ENCODE measurements at places on chromosomes 1 and 21.

DNA sequence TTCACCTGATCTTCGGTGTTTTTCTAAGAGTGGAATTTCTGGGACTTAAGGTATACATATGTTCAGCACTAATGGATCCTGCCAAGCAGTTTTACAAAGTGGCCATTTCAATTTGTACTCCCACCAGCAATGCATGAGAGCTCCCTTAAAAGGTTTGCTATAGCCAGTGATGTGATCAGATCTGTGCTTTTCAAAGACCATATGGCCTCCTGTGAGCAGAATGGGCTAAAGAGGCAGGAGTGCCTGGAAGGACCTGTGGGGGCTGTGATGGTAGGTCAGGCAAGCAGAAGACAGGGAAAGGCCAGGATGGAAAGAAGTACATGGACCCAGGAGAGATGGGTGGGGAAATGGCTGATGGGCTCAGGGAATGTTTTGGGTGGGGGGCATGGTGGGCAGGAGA, 252.7 kb downstream of the DISC1 start:
- DNase-seq, result no peak

DNA sequence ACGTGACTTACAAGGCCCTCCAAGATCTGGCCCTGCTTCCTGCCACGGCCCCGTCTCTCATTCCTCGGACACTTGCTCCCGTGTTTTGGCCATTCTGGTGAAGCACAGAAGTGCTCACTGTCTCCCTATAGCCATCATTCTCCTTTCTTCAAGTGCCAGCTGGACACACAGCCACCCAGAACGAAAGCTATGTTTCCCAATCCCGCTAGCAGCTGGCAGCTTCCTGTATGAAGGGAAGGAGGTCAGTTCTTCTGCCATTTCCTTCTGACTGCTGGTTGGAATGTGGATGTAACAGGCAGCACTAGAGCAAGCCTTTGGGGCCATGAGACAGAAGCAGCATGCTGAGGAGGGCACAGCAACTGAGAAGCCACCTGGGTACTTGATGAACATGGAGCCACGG, 82.8 kb downstream of the TGFBR3 start:
- DNase-seq, result no peak

GRCh38 chr1:111906816-111907215, 82.7 kb downstream of the KCND3 start:
- no peak for DNase-seq

GRCh38 chr1:22494144-22494543, 42.5 kb downstream of the ZBTB40 start:
- no peak for DNase-seq

GRCh38 chr1:183628537-183628936, 7.0 kb downstream of the ARPC5 start:
- no peak for DNase-seq

- no peak for DNase-seq
Observed at GRCh38 chr1:117094841-117095604, 26.5 kb downstream of the TRIM45 start.

DNA sequence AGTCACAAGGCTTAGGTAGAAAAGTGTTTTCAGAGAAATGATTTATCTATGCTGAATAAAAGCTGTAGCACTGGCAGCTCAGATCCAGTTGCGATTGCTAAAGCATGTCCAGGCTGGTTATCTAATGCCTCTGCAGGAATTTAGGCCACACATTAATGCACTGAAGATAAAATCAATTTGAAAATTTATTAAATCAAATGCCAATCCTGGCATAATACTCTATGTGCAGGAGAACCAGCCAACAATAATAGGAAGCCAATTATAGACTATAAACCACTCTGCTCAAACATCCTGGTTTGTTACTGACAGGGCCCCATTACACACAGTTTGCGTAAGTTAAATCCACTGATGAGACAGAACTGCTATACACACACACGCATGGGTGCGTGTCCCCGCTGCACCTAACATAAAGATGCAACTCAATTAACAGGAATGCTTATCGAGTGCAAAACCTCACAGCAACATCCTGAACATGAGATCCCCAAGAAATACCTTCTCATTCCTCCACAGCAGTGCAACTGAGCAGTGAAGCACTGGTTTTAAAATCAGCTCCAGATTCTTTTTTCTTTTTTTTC, 40.6 kb downstream of the PTP4A2 start:
- DNase-seq, result no peak

- DNase-seq, result no peak
Observed at GRCh38 chr1:7638078-7638477, 133.0 kb upstream of the VAMP3 start.

DNA sequence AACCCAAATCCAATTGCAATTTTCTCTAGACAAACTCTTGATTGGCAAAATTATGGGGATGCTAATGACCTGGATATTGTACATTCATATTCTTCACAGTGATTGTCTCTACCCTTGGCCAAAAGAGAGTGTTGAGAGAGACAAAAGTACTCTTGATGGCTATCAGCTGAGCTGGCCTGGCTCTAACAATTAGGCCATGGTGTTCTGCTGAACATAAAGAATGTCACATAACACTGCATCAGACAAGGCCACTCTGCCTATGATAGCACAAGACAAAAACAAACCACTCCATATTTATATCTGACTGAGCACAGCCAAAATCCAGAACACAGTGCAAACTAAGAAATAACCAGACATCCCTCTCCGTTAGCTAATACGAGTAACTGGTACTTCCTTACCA, 101.7 kb downstream of the ADAMTS1 start:
- DNase-seq, result no peak

DNA sequence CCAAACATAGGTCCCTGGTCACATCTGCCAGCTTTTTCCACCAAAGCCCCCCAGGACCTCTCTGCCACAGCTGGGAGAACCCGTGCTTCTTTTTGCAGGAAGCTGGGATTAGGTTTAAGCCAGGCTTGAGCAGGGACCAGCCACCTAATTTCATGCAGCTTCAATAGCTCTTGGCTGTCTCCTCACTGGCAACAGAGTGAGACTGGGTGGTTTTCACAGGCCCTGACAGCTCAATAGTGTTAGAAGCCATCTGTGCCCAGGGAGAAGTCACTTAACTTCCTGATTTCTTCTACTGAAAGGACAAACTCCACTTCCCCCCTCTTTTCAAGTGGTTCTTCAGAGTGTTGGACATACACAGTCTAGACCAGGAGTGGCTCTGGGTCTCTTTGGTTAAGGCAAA, 20.4 kb upstream of the SRSF4 start:
- no peak for DNase-seq

GRCh38 chr1:242187816-242188215, 188.9 kb upstream of the MAP1LC3C start:
- no peak for DNase-seq

GRCh38 chr1:215321802-215322201, 239.3 kb downstream of the KCNK2 start:
- DNase-seq, result no peak

- DNase-seq, result no peak
Observed at GRCh38 chr1:77534456-77534855, 148.0 kb downstream of the ZZZ3 start.

- DNase-seq, result peak; percentile 35
Observed at GRCh38 chr1:25922056-25922970, 16.1 kb upstream of the STMN1 start.

DNA sequence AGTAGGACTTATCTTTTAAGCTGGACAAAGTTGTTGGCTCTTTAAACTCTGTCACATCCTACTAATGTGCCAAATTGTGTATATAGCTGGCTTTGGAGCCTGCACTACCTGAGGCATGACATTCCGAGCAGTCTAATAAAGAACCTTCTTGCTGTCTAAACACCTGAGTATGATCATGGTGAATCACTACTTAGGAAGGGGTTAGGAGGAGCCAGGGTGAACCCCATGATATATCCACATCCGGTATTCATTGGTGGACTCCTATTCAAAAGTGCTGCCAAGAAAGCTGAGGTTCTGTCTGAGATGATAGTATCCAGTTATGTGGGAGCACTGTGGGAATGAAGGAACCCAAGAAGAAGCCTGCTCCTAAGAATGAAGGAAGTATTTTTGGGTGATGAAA, 27.1 kb downstream of the CRNN start:
- DNase-seq, result no peak

- DNase-seq, result no peak
Observed at GRCh38 chr1:63326106-63326472, 3.7 kb downstream of the FOXD3 start.

DNA sequence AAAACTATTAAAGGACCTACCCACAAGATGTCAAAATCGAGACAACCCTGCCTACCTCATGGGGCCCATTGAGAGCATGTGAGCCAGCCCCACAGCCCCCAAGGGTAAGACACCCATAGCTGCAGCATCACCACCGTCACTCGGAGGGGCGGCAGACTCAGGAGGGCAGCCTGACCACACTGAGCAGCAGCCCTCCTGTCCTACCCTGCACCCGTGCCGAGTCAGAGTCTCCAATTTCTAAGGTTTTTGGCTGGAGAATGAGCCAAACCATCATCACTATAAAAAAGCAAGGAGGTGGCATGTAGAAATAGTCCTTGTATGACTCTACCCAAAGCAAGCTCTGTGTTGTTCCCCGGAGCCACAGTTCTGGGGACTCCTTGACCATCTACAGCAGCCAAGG, 94.7 kb downstream of the SSBP3 start:
- DNase-seq, result no peak

- DNase-seq, result no peak
Observed at GRCh38 chr1:204545202-204545601, 29.0 kb downstream of the MDM4 start.

GRCh38 chr1:201792534-201793305, 36.2 kb upstream of the IPO9 start:
- DNase-seq, result peak; percentile 22

- DNase-seq, result no peak
Observed at GRCh38 chr1:9595156-9595967, 6.7 kb downstream of the TMEM201 start.

GRCh38 chr1:209062081-209062620, 521.4 kb upstream of the CAMK1G start:
- no peak for DNase-seq

DNA sequence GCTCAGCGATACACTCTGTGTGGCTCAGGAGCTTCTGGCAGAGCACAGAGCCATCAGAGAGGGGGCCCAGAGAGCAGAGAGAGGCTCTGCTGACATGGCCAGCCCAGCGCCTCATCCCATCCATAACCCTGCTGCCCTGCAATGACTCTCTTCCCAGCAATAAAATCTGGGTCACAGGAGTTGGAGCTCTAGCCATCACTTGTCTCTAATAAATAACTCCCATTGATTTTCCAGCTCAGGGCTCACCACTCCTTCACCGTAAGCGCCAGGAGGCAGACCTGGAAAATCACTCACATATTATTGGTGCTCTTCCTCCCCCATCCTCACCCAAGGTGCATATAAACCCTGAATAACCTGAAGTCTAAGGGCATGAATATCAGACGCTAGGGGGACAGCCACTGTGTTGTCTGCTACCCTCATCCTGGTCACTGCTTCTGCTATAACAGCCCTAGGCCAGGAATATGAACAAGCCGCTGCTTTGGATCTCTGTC, at the start of gene APCS:
Gene APCS, plus strand, starts transcription at position 366 of the 491 bp plus-strand sequence. Its CDS starts 96 bp downstream, at position 462.
- no peak for DNase-seq

DNA sequence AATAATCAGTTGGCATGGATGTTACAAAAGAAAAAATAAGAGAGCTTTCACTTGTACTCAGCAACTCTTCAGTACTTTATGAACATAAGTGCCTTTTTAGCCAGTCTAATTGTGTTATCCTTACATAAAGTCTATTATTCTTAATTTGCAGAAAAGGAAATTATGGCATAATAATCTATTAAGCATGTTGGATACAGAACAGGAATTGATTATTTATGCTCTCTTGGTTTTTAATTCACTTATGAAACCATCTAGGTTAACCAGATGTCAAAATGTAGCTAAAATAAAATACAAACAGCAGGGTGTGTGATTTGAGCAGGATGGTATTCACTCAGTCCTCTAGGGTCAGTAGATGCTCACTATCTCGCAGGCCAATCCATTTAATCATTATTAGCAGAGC, 79.7 kb downstream of the PLPPR5 start:
- no peak for DNase-seq

DNA sequence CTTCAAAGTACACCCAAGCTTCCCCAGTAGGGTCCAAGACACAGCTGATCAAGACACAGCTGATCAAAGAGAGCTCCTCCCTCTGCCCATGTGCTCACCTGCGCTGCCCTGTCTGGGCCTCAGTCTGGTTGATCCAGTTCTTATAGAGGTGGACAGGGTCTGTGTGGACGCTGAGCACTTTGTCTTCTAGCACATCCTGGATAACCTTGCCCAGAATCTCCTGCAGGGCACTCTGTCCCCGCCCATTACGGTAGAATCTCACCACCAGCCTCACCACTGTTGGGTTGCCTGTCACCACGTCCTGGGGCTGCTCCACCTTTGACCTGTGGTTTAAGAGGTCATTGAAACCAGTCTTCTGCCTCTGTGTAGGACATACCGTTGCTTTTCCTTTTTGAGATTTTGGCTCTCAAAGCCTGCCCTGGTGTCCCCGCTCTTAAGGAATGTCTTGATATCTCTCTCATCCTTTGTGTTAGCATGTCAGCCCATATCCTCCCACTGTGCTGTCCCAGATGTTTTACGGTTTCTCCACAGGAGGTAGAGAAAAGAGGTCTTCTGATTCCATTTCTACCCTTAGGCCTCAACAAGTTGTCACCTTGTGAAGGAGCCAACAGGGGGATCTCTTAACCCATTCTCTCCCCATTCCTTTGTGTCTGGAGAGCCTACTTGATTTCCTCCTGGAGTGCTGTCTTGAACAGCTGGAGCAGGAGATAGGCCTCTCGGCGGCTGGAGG, 33.5 kb downstream of the IQGAP3 start:
- no peak for DNase-seq

DNA sequence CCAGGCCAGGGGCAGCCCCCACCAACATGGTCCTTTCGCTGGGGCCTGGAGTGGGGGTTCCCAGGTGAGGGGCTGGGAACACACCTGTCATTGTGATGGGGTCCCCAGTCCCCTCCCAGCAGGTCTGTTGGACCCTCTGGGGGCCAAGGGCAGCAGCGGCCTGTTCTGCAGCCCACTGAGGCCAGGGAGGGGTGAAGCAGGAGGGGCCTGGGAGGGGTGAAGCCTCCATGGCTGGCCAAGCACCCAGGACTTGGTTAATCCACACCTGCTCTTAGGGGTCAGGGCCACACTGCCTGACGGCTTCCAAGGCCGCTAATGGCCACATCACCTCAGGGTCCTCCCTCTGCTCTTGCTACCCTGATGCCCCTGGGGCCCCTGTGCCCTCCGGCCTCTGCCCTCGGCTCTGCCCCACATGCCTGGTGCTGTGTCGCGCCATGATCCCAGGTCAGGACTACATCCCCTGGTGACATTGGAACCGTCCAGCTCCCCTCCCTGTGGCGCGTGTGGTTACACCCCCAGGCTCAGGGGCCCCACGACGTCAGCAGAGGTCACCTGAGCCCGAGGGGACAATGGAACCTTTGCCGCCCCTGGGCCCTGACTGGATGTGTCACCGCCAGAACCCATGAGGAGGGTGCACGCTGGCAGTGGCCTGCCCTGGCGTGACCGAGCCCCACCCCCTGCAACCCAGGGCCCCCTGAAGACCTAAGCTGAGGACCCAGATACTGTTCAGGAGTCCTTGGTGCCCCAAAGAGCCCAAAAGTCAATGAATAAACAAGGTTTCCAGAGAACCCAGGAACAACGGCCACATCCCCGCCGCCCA, 7.0 kb downstream of the TNFRSF18 start:
- DNase-seq, result no peak

- no peak for DNase-seq
Observed at GRCh38 chr1:24506691-24507381, 4.2 kb downstream of the RCAN3 start.

- no peak for DNase-seq
Observed at GRCh38 chr1:30106125-30106524, 617.3 kb downstream of the MATN1 start.

All from stimulated activated CD4-positive, alpha-beta T cell treated with anti-CD3 and anti-CD28 coated beads, TNF-alpha, amount 100 ng/mL, for 24 hours (primary cell).